ENCODE measurements at places on chromosomes 2 and 18.

DNA sequence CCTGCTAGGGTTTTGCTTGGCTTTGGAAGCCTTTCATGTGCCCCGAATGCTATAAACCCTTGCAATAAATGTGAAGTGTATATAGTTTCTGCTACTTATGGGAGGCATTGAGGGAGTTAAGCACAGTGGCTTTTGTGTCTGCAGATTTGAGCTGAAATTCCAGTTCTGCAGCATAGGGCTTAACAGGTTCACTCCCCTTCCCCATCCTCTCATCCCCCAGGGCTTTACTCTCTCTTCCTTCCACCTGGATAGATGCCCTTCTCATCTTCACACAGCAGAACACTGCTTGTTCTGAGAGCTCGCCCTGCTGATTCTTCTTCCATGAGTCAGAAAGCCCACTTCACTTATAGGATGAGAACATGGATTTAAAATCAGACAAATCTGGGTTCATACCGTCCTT is 37.2 kb downstream of the SOX11 start:
- no peak for DNase-seq

- no peak for DNase-seq
These were observed 55.4 kb downstream of the SH3RF3 start for GRCh38 chr2:109184368-109184767.

GRCh38 chr2:151826737-151827157 is 1.5 kb downstream of the ARL5A start:
- no peak for DNase-seq

- DNase-seq, result no peak
These were observed 135.0 kb upstream of the RIOK3 start for GRCh38 chr18:23317975-23318675.

GRCh38 chr18:5982332-5982731 is 87.0 kb upstream of the TMEM200C start:
- DNase-seq, result no peak

DNA sequence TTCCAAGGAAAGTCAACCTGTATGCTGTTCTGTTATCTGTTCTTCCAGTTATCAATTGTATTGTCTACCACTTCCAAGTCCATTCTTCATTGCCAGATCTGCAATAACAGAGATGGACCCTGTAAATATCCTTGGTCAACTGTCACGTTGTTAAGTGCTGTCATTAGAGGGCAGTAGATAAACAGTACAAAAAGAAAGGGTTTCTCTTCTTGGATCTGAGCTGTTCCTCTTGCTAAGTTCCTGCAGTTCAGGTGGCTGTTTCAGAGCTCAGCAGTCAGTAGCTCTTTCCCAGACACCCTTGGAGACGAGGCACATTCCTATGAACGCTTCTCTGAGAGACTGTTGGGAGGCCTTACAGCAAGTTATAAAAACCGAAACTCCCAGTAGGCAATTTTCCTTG is 957.1 kb upstream of the CHAC2 start:
- DNase-seq, result no peak

DNA sequence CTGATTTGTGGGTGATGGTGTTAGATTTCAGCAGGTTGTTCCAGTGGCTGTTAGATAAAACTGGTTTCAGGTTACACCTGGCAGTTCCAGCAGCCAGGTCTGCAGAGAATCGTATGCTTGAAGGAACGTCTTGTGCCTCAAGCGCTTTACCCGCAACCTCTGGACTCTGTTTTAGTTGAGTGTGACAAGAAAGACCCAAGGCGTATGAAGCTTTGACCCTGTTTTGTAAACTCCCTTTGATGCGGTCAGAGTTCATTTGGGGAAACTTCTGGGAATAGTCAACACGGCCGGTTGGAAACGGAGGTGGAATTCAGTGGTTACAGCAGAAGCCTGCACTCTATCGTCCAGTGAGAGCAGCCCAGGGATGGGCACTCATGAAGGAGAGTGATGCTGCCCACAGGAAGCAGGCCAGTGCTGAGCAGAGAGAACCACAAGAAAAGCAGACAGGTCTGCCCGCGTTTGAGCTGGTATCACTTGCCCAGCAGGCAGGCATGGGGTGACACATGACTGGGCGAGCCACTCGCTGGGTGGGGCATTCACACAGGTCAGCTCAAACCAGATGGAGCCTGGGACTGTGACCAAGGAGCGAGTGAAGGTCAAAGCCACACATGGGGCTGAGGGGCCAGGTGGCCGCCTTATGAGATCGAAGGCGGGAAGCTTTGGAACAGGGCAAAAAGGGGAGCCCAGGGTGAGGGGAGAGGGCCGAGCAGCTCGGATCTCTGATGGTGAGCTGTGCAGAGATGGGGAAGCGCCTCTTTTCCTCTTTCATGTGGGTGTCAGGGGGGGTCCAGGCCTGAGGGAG is 99.6 kb upstream of the MBOAT2 start:
- DNase-seq, result no peak

- no peak for DNase-seq
These were observed 266.6 kb downstream of the ACTR3 start for GRCh38 chr2:114156366-114157056.

GRCh38 chr2:61727746-61728145 is 126.1 kb downstream of the FAM161A start:
- DNase-seq, result no peak

GRCh38 chr2:7375901-7376300 is 458.7 kb downstream of the RNF144A start:
- no peak for DNase-seq

DNA sequence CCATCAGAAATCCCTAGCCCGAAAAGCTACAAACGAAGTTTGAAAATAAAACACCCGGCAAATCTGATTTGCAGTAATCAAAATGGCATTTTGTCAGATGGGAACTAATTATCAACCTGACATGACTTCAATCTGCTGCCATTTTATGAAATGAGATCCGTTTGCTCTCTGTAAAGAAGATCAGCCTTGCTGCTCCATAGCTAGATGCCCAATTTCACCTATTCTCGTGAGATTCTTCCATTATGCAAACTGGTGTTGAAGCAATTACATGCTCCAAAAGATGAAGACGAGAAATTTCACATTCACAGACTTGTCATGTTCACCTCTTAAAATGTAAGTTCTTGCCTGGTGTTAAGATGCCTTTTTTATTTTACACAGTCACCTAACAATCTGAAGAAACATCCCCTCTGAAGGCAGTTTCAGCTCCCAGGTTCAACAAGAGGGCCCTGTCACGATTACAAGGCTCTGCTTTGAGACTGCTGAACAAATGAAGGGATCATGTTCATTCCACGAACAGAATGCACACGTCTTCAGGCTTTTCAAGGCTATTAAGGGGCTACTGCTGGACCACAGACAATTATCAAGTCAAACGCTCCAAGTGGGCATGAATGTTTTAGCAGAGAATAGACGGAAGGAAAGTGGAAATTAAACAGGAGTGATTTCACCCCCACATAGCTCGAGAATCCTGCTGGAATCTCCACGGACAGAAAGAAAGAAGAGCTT is 172.6 kb upstream of the PID1 start:
- no peak for DNase-seq

DNA sequence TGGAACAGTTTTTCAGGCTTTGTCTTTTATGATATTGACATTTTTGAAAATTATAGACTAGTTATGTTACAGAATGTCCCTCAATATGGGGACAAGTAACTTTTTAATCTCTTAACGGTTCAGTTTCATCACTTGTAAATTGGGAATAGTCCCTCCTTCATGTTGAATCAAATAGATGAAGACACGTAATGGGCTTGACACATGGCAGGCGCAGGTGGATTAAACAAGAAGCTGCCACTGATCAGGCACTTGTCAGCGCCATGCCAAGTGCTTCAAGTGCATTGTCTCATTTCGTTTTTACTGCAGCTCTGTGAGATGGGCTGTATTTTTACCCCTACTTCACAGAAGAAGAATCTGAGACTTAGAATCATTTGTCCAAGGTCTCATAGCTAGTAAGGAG is 9.5 kb upstream of the SMAD4 start:
- no peak for DNase-seq

DNA sequence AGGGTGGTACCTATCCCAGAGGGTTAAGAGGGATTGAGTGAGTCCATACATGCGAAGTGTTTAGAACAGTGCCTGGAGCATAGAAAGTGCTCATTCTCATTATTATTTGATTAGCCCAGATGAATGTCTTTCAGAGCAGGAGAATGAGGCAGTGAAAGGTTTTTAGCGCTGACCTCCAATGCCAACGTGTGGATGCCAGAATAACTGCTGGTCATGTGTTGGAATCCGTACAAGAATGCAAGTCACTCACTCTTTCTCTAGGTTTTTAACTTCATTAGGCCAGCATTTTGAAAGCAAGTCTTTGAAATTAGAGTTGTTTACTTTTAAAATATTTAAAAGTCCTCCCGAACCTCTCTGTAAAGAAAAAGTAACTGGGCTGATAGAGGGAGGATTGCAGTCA is 374.2 kb downstream of the EN1 start:
- DNase-seq, result no peak

- DNase-seq, result no peak
These were observed 44.2 kb upstream of the NFU1 start for GRCh38 chr2:69481421-69481820.

GRCh38 chr2:860259-860855 is 90.3 kb upstream of the SNTG2 start:
- DNase-seq, result no peak

GRCh38 chr18:13558790-13559189 is 167.6 kb downstream of the FAM210A start:
- DNase-seq, result no peak

GRCh38 chr2:168118733-168119514 is 128.5 kb downstream of the STK39 start:
- DNase-seq, result no peak

DNA sequence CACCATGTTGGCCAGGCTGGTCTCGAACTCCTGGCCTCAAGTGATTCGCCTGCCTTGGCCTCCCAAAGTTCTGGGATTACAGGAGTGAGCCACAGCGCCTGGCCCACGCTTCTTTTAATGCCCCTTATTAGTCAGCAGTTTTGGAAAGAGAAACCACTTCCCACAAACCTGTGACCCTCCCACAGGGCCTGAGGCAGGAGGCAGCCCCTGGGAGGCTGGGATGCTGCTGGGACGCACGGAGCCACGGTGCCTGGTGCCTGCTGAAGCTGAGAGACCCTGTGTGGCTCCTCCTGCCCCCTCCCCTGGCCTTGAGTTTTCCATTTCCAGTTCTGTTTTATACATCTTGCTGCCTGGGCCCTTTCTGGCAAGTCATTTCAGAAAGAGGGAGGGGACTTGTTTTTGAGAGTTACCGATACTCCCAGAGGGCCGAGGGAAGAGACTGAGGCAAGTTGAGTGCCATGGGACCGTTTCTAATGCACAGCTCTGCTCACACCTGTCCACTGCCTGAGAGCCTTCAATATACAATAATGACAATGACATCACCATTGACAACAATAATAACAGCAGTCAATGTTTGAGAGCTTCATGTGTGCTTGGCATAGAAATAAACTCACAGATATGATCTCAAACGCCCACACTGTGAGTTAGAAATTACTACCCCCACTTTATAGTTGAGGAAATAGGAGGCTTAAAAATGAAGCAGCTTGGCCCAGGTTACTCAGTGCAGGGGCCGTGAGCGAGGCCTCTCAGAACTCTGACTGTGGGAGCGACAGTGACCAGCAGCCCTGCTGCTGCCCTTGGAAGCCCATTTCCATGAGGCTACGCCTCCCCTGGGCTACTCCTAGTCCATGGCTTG is 78.1 kb upstream of the YWHAQ start:
- no peak for DNase-seq

- DNase-seq, result no peak
These were observed 122.5 kb downstream of the KLHL29 start for GRCh38 chr2:23507267-23508065.

- DNase-seq, result no peak
These were observed 1100.2 kb downstream of the CBLN2 start for GRCh38 chr18:71443706-71444480.

Measured in activated CD4-positive, alpha-beta T cell treated with anti-CD3 and anti-CD28 coated beads, Interleukin-2, amount 50 U/mL, for 4 hours (primary cell).